ENCODE measurements at places on chromosomes 7 and 10.
A peak's percentile ranks its signal among the peaks of the same experiment; 100 is the strongest.

DNA sequence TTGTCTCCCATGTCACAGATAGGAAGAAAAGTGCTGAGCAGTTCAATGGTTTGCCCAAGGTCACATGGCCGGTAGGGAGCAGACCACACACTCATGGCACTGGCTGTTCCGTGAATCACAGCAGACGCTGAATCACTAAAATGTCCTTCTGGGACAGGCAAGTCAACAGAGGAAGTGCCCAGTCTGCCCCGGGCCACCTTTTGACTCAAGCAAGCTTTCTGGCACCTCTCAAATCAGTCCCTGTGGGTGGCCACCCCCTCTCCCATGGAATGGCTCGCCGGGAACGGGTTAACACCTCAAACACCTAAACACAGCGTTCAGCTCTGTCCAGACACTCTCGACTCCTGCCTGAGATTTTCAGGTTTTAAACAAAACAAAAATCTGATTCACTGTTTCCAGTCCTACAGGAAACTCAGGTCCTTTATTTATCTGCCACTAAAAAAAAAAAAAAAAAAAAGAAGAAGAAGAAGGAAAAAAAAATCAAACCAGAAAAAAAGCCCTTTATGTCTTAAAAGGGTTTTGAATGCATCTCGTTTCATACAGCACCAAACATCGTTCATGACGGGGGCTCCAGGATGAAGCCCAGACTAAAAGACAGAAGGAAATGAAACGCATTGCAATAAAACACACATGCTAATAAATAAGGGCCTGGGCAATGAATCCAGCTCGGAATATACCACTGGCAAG lies 15.5 kb downstream of the CARD11 start:
- DNase-seq: peak; percentile 62

DNA sequence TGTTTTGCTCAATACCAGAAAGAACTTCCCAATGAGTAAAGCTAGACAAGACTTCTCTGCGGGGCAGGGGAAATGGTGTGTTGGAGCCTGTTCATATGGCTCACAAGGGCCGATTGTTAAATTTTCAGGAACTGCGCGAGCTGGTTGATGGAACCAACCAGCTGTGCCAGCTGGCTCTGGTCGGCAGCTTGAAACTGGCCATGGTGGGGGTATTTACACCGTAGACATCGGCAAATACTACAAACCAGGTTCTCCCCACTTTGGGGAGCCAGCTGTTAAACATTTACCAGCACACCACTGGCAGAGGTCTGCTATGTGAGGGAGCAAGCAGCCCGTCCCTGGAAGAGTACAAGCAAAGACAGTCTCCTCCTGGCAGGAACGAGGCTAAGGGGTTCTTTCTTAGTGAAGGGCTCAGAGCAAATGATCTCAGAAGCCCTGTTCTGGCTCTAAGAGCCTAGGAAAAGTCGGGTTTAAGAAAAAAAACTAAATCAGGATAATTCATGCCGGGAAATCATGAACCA lies 8.8 kb upstream of the ZMIZ1 start:
- no peak for DNase-seq

DNA sequence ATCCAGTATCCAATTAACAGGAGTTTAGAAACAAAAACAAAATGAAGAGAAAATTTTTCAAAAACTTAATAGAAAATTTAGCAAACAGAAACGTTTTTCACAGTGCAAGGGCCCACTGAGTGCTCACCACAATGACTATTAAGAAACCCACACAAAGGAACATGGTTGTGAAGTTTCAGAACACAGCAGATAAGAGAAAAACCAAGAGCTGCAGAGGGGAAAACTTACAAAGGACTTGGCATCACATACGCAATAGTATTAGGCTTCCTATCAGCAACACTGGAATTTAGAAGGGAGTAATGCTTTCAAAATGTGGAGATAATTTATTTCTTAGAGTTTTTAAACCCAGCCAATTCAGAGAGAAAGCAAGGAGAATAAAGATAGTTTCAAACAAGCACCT lies 1.7 kb upstream of the C7orf25 start:
- DNase-seq: no peak

DNA sequence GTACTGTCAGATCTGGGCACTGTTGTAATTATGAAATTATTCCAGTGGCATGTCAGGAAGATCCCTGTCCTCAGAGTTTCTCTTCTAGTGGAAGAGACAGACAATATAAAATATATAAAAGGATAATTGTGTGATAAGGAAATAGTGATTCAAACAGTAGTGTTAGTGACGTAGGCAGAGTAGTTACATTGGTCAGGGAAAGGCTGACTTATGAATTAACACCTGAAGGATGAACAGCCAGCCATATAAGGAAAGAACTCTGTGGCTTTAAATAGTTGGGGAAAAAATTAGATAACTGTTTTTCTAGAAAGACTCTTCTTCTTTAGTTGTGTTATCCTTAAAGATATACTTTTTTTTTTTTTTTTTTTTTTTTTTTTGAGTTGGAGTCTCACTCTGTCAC lies 37.7 kb downstream of the WAC start:
- DNase-seq: no peak

DNA sequence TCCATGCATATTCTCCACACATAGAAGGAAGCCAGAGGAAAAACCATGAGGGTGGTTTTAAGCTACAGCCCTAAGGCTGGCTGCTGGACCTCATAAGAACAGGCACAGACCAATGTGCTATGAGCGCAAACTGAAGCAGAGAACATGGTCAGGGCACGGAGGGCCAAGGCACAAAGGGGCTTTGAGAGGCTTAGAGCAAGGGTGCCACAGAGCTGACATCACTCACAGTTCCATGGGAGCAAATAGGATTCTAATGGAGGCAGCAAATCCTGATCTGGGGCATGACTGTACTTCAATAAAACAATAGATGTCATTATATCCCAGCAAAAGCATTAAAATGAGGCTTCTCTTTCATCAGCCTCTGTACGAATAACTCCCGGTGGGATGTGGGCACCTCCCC lies 162.4 kb downstream of the COBL start:
- no peak for DNase-seq

- DNase-seq: no peak
These were observed 57.9 kb upstream of the ITGB1 start for GRCh38 chr10:33015761-33016547.

DNA sequence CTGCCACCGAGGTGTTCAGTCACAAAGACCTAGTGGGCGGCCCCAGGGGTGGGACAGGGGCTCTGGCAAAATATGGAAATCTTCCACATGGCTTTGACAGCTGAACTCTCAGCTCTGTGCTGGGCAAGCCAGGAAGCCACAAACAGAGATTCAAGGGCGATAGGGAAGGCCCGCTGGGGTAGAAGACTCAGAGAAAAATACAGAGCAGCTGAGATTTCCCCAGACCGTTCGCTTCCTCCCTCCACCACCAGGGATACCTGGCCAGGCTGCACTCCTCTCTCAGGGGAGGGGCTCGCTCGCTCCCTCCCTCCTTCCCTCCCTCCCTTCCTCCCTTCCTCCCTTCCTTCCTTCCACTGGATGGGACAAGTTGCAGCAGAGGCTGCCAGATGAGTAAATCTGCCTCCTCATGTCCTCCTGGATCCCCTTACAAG lies 260.5 kb downstream of the PRPF18 start:
- DNase-seq: no peak

DNA sequence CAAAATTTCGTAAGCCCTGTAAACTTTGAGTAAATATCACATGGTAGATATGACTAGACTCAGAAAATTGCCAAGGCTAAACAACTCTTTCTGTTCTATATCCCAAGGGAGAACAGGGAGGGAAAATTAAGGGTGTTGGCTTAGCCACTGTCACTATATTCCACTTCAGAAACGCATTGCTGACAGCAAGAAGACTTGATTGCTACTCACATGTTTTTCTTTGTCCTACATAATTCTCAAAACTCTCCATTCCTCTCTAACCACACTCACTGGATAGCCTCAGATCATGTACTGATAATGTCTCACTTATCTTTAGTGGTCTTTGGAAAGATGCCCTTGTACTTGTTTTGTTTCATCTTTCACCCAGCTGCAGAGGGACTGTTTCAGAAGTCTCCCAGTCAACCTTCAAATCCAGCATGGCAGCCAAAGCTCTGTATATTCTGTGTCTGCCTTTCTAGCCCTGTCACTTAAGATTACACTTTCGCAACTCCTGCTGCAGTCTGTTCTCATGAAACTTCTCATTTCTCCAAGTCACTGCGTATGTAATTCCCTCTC lies 582.4 kb upstream of the FZD8 start:
- DNase-seq: no peak

- no peak for DNase-seq
These were observed 80.3 kb upstream of the CREB5 start for GRCh38 chr7:28332046-28332445.

DNA sequence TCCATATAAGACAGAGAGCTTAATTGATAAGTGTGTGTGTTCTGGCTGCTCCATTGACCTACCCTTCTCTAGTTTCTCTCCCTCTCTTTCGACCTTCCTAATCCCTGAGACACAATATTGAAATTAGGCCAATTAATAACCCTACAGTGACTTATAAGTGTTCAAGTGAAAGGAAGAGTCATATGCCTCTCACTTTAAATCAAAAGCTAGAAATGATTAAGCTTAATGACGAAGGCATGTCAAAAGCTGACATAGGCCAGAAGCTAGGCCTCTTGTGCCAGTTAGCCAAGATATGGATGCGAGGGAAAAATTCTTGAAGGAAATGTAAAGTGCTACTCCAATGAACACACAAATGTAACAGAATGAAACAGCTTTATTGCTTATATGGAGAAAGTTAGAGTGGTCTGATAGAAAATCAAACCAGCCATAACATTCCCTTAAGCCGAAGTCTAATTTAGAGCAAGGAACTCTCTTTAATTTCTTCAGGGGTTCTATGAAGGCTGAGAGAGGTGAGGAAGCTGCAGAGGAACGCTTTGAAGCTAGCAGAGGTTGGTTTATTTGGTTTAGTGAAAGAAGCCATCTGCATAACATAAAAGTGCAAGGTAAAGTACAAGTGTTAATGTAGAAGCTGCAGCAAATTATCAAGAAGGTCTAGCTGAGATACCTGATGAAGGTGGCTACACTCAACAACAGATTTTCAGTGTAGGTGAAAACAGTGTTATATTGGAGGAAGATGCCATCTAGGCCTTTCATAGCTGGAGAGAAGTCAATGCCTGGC lies 53.8 kb downstream of the ST7 start:
- DNase-seq: peak; percentile 14

DNA sequence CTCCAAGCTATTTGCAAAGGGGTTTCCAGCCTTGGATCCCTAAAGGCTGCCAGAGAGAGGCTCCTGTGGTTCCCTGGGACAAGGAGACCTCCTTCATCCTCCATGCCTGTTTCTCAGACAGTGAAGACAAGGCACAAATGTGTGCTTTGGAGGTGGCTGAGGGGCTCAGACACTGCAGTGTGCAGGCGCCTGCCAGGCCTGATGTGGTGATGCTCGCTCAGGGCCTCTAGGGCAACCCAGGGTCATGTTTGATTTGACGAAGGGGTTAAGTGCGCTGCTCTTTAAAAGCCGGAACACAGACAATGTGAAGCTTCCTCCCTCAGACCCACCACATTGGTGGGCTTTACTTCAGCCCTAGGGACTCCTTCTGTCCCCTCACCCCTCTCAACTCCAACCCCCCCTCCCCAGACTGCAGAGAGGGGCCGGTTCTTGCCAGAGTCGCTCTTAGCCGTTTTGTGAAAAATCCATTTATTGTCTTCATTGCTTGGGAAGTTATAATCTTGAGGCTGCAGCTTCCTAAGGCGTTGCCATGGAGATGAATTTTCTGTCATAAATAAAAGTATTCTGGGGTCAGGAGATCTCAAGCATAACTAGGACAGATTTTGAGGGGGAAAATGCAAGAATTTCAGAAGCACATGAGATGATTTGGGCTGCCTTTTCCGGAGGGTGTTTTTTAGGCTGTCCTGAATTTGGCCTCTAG lies 35.8 kb downstream of the PDGFA start:
- no peak for DNase-seq

GRCh38 chr7:116986611-116987565 lies 33.6 kb downstream of the ST7 start:
- no peak for DNase-seq

- peak; percentile 19 for DNase-seq
These were observed 77.2 kb downstream of the KIAA1549 start for GRCh38 chr7:138903859-138904435.

DNA sequence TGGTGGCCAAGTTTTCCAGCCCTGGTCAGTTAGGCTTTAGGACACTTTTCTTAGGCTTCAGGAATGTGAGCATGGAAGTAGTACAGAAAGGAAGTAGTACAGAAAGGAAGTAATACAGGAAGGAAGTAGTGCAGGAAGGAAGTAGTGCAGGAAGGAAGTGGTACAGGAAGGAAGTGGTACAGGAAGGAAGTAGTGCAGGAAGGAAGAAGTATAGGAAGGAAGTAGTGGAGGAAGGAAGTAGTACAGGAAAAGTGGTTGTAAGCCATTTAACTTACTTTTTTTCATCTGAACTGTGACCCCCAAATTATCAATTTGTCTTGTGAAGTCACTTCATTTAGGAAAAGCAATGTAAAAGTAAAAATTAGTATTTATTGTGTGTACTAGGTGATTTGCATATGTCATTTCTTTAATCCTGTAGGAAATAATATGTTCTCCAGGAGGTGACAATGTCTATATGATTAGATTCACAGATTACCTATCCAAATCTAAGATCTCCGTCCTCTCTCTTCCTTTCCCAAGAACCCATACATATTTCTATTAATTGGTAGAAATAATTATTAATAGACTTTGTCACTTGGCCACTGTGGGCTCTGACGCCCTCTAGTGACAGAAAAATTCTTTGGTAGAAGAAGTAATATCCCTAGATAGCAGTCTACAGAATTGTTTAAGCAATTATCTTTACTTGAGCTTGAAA lies 3.9 kb upstream of the FAS start:
- peak; percentile 26 for DNase-seq

DNA sequence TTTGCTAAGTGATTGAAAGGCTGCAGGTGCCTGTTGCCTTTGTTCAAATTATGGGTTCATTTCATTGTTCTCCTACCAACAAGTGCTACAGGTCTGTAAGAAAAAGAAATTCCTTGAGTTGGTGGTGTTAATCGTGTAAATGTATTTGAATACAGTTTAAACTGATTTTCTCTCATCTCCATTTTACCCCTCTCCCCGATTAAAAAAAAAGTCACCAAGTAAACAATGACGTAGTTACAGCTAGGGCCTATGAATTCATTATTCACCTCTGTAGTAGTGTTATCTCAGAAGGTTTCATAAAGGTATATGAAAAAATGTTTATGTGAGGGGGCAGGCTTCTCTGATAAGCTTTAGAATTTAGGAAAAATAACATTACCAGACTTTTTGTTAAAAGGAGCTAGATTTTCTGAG lies 1.1 kb downstream of the REEP3 start:
- no peak for DNase-seq

- DNase-seq: no peak
These were observed 12.6 kb upstream of the COL1A2 start for GRCh38 chr7:94382132-94382531.

DNA sequence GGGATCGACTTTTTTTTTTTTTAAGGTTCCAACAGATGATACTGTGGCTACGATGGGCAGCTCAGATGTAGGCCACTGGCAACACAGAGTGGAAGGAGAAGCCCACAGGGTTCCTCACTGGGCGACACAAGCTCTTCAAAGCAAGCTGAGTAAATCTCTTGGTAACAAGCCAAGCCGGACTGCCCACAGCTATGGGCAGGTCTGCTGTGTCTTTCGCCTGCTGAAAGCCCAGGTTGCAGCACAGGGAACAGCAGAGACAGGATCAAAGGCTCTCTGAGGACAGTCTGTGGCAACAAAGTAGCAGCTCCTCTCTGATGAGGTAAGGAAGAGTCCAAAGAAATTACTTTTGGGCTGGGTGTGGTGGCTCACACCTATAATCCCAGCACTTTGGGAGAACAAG lies 83.6 kb downstream of the KCNMA1 start:
- no peak for DNase-seq

GRCh38 chr7:134444961-134445315 lies 14.0 kb downstream of the AKR1B1 start:
- DNase-seq: no peak

Data from CD4-positive, alpha-beta T cell treated with Interleukin-17A for 4 hours (primary cell).